ENCODE measurements at places on chromosomes 6 and 20.

GRCh38 chr20:51085769-51086168 lies 62.9 kb upstream of the KCNG1 start:
- DNase-seq = no peak

- DNase-seq = no peak
Observed at GRCh38 chr6:43243664-43244321, 512 bp downstream of the TTBK1 start.

- no peak for DNase-seq
Observed at GRCh38 chr6:93915961-93916360, 496.6 kb upstream of the EPHA7 start.

GRCh38 chr20:38109591-38110524 lies 55.2 kb downstream of the TGM2 start:
- DNase-seq = no peak

GRCh38 chr6:157460182-157460999 lies 79.4 kb downstream of the ZDHHC14 start:
- no peak for DNase-seq

GRCh38 chr20:18928626-18929025 lies 115.0 kb downstream of the SCP2D1 start:
- DNase-seq = no peak

GRCh38 chr6:55931101-55931500 lies 55.7 kb upstream of the BMP5 start:
- DNase-seq = no peak

DNA sequence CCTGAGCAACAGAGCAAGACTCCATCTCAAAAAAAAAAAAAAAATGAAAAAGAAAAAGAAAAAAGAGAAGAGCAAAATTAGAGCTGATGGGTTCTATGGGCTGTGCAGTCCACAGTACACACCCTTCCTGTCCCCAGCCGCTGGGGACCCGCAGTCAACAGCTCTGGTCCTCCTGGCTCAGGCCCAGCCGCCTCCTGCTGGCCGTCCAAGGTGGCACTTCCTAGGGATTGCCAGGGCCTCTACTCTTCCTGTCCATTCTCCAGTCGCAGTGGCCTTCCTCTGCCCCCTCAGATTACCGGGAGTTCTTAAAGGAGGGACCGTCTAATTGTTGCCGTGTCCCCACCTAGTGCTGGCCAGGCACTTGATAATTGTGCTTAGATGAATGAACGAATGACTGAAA lies 41.7 kb downstream of the TMEM242 start:
- DNase-seq = no peak

- no peak for DNase-seq
Observed at GRCh38 chr20:47306755-47307370, 49.6 kb downstream of the ZMYND8 start.

DNA sequence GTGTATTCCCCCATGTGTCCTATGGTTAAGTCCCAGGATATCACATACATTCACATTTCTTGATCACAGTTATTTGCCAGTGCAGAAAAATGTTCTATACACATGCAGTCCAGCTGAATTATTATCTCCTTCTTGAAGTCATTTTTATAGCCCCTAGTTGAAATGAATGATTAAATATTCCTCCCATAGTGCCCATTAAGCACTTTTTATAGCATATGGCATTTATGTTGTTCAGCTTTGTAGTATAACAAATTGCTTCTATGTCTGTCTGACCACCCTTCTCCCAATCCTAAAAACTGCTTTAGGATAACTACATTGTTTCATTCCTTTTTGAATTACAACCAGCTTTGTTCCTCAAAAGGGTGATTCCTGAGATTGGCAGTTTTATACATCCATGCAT lies 123.5 kb downstream of the ADGRB3 start:
- DNase-seq = no peak

DNA sequence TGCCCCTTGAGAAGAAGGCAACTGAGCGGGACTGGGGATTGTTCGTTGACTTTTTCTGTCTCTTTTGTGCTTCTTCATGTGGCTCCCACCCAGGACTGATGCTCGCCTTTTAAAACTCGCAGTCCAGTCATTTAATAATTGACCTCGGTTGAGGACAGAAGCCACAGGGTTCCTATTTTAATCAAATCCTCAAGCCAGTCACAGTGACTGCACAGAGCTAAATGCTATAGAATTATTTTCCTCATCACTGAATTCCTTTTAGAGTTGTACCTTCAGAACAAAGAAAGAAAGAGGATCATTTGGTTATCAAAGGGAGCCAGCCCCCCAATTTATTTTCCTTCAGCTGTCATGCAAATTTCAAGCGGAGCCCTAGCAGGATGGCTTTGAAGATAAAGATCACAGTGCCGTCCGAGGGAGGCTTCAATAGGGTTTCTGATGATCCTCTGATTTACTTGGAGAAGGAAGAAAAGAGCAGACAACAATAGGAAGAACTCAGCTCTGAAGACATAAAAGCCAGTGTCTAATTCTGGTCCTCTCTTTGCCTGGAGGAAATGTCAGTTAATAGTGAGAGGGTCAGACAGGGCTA lies 186.6 kb downstream of the DOK5 start:
- DNase-seq = no peak

DNA sequence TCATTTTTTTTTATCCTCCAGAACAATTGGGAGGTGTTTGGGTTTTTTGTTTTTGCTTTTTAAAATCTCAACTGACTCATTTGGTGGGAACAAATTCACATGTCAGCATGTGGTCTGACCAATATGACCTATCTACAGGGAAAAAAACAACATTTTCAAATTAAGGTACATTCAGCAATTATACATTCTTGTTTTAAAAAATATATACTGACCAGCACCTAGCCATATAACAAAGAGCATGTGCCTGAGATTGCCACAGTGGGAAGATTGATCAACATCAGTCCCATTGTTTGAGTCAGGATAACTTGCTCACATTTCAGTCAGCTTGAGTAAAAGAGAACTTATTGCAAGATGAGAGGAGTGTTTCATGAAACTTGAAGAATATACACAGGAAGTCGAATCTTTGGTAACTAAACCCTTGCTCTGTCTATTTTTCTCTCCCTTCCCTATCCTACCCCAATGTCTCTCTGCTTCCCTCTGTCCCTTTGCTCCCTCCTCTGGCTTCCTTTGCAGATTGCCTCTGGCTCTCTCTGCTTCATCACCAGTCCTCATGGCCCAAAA lies 163.2 kb upstream of the TAB2 start:
- DNase-seq = no peak

DNA sequence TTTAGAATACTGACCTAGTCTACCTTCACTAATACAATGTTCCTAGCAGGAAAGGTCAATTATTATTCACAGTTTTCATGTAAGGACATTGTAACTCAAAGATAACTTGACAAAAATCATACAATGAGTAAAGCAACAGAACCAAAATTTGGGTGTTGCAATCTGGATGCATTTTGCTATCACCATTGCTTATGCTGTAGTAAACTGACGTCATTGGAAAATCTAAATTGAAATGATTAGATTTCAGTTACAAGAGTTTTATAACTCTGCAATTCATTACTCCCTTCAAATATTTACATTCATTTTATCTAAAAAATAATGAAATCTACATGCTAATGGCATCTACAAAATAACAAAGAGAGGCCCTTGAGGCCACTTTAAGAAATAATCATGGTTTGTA lies 147.0 kb downstream of the TENT5A start:
- DNase-seq = no peak
